Type B pancreatic cell (in vitro differentiated cells): ENCODE measurements at places on chromosomes 12 and 14.

- DNase-seq = no peak
Observed at GRCh38 chr12:57515934-57516541, 4.3 kb downstream of the DDIT3 start.

DNA sequence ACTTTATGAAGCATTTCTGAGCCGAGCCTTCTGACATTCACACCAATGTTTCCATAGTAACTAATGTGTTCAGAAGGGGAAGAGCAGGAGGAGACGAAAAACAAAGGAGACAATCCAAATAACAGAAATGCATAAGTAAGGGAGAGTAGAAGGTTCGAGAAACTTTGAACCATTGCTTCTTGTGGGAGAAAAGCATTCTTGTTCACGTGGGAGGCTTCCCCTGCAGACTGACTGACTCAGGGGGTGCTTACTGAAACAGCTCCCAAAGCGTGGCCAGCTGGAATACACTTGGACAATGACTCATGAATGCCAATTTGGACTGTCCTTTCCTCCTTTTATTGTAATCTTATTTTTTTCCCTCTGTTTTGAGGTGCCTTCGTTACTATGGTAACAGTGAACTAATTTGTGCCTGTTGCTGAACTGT is 73.9 kb downstream of the NEDD1 start:
- DNase-seq = no peak

DNA sequence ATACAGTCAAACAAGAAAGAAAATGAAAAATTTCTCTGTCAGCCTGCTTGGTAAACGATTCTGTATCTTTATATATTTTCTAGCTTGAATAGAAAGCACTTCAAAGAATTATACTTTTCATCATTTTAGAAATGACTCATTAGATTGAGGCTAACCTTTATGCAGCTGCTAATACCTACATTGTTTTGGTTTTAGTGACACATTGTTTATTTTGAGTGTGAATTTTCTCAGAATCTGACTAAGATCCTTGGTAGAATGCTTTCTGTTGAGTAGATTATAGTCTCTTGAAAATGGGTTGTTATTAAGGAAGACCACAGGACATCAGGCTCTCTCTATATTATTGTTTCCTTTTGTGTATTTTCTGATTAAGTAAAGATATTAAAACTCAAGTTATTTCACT is at the start of gene PMCH:
TSS of gene PMCH (minus strand) at position 45 of the 400 bp plus-strand sequence. CDS start 63 bp downstream, outside the sequence.
- no peak for DNase-seq

DNA sequence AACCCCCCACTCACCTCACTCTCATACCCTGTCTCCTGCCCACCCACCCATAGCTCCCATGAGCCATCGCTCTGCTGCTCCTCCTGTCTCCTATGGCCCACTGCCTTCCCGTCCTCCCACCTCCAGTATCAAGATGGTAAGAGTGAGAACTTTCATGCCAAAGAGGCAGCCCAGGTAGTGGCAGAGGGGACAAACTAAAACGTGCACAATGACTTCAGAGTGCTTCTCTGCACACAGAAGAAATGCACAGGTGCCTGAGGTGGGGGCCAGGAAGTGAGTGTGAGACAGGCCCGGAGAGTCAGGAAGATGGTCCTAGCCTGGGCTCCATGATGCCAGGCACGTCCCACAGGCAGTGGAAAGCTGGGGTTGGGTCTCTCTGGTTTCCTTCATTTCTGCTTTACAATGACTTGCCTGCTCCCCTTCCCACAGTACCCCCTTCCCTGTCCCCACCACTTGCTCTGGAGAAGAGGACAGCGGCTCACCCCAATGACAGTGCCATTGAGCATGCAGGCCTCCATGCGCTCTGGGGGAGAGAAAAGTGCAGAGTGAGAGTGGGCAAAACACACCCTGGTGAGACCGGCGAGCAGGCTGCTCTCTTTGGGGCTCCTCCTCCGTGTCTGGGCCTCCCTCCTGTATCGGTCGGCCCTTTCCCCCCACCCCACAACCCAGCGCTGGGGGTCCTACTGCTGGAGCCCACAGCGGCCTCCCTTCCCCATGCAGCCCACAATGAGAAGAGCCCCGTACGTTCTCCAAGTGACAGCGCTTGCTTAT is 22.8 kb upstream of the ANO2 start:
- no peak for DNase-seq

GRCh38 chr12:64412459-64412858 is 8.3 kb downstream of the XPOT start:
- DNase-seq = no peak

- DNase-seq = peak; percentile 87
Observed at GRCh38 chr14:21024585-21025370, at the start of gene NDRG2. Gene NDRG2 (minus strand): TSS chr14:21025061. CDS start chr14:21023315, 1,746 bp downstream.
